A549 treated with RU486 at 1 μM for 4 hours (cell line): ENCODE measurements at places on chromosomes 2 and 18. TPM values are rescaled to one million over a fixed set of nuclear protein-coding genes. Genes with fewer than 3 reads are reported as not detected.

Gene IMP4
- 141 to 198 TPM (median 163 TPM) in 5 replicates for total RNA-seq

Gene HIBCH
- 12.4 to 16.1 TPM (median 16.0 TPM) in 5 replicates for total RNA-seq

Gene TFPI
- 22.2 to 62.8 TPM (median 54.6 TPM) in 5 replicates for total RNA-seq

Gene TGFA
- total RNA-seq: 7.9 to 9.5 TPM (median 8.7 TPM) in 5 replicates

Gene CNGA3
- total RNA-seq: 0.02 to 0.06 TPM in 2 of 5 replicates, not detected in the others

Gene CDCA7
- total RNA-seq: 38.0 to 48.5 TPM (median 47.3 TPM) in 5 replicates

Gene NOSTRIN
- total RNA-seq: 1.7 to 2.3 TPM (median 2.0 TPM) in 5 replicates

Gene CD28
- total RNA-seq: not detected in 5 replicates

Gene SCYGR4
- not detected in 5 replicates for total RNA-seq

Gene CRACDL
- 0.32 to 1.4 TPM (median 0.52 TPM) in 5 replicates for total RNA-seq

Gene RGPD3
- total RNA-seq: 0.07 to 0.19 TPM (median 0.10 TPM) in 5 replicates

Gene EHD3
- total RNA-seq: 8.5 to 10.6 TPM (median 9.1 TPM) in 5 replicates

Gene FAM124B
- total RNA-seq: 0.06 TPM in 1 of 5 replicates, not detected in the others

Gene SANBR
- total RNA-seq: 7.3 to 14.1 TPM (median 13.9 TPM) in 5 replicates

Gene LRRC30
- not detected in 5 replicates for total RNA-seq

Gene GBX2
- total RNA-seq: 3.2 to 3.6 TPM (median 3.3 TPM) in 5 replicates

Gene POMC
- not detected in 5 replicates for total RNA-seq

Gene MYL12A
- 222 to 359 TPM (median 319 TPM) in 5 replicates for total RNA-seq

Gene SERPINB3
- total RNA-seq: 0.09 to 0.21 TPM (median 0.14 TPM) in 3 of 5 replicates, not detected in the others

Gene PLA2R1
- 1.4 to 2.9 TPM (median 2.6 TPM) in 5 replicates for total RNA-seq

Gene SLC16A14
- 0.87 to 1.7 TPM (median 1.1 TPM) in 5 replicates for total RNA-seq

Gene KCNJ3
- not detected in 5 replicates for total RNA-seq

Gene REG3A
- total RNA-seq: not detected in 5 replicates

Gene CYB5A
- 119 to 142 TPM (median 134 TPM) in 5 replicates for total RNA-seq

Gene CROCC2
- not detected in 5 replicates for total RNA-seq

Gene CD8B2
- total RNA-seq: not detected in 5 replicates

Gene MRO
- 0.11 to 0.18 TPM (median 0.15 TPM) in 5 replicates for total RNA-seq

Gene NLRC4
- not detected in 5 replicates for total RNA-seq

Gene COL5A2
- 42.3 to 87.6 TPM (median 74.8 TPM) in 5 replicates for total RNA-seq

Gene RPS27A
- 2,688 to 3,509 TPM (median 3,039 TPM) in 5 replicates for total RNA-seq

Gene NTSR2
- not detected in 5 replicates for total RNA-seq

Gene DCAF17
- total RNA-seq: 5.4 to 10.8 TPM (median 9.7 TPM) in 5 replicates

Gene NT5DC4
- total RNA-seq: 0.05 to 0.13 TPM in 2 of 5 replicates, not detected in the others

Gene PAX3
- not detected in 5 replicates for total RNA-seq

Gene RGPD8
- total RNA-seq: 1.6 to 4.4 TPM (median 3.5 TPM) in 5 replicates

Gene ZNF804A
- total RNA-seq: not detected in 5 replicates

Gene SP3
- total RNA-seq: 34.2 to 51.3 TPM (median 41.4 TPM) in 5 replicates

Gene GPR55
- not detected in 5 replicates for total RNA-seq

Gene SLC35F6
- total RNA-seq: 36.2 to 45.2 TPM (median 40.6 TPM) in 5 replicates

Gene TMEM163
- total RNA-seq: 0.13 to 0.19 TPM in 2 of 5 replicates, not detected in the others

Gene POTEE
- 0.03 to 0.09 TPM (median 0.05 TPM) in 4 of 5 replicates, not detected in the other for total RNA-seq

Gene OSR1
- 5.1 to 8.3 TPM (median 6.0 TPM) in 5 replicates for total RNA-seq
